ENCODE measurements at places on chromosomes 5 and 9.

DNA sequence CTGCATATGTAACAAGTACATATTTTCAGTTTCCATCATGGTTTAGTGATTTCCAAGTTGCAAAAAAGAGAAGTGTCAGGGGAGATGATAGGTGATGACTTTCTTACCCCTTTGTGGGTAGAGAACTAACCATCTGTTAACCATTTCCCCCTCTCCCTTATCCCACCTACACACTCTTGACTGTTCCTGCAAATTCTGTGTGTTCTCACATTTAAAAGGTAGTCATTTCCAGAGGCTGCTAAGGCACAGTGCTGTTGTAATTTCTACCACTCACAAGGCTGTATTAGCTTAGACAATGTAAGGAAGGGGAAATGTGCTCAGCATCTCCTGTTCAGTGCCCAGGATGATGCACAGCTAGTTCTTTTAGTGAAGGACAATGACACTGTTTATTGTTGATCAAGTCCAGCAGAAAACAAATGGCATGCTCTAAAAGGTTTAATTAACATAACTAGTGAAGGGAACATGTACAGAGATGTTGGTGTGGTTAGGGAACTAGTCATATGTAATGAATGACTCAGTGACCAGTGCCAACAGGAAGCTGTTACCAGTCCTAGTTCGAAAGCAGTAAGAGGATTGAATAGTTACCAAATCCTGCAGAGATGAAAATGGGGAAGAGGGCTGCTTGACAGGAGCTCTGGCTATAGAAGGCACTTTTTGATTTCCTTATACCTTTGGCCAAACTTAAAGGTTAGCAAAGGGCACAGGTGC is 165.1 kb downstream of the PLK2 start:
- DNase-seq = no peak

DNA sequence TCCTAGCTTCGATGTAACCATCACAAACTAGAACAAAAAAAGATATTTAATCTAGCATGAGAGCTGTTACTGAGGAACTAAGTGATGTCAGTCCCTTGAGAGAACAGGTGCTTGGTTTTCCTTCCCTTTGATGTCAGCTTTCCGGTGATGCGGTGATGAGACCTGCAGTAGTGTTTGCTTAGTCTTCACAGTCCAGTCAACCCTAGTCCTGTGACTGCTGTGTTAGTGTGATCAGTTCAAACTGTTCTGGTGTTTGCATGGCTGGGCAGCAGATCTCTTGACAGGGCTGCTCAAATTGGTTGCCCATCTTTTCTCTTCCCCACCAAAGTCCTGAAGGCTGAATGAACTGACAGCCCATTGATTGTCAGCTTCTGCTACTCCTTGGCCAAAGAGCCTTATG is 608.6 kb upstream of the DAB2 start:
- DNase-seq = no peak

GRCh38 chr9:119369680-119370366 is 588 bp upstream of the BRINP1 start:
- DNase-seq = no peak

DNA sequence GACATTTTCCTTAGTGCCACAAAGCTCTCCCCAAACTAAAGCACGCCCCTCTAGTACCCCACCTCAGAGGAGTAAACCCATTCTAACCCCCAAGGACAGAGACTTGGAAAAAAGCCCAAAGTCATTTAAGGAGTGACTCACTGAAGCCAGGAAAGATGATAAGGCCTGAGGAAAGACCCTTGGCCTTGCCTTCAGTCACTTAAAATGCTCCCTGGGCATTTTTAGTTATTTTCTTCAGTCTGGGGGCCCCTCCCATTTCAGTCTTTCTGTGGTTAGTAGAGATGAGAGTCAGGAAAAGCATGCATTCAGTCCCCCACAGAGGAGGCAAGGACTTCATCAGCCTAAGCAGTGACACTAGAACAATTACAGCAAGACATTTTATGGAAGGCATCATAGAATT is 13.7 kb upstream of the TLX3 start:
- no peak for DNase-seq

DNA sequence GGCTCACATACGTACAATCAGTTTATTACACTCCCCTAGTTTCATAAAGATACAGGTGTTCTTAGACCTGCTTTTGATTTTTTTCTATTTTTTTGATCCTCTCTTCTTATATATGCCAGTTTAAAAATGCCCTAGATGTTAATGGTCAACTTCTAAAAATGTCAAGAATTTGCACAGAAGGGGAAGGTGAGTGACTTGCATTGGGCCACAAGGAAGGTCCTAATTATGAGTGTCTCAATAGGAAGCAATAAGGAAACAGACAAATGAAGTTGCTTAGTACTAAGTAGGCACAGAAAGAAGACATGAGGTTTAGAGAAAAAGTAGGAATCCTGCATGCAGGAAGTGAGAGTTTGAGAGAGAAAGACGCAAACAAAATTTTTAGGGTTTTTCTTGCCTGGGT is 3.2 kb upstream of the CCDC171 start:
- DNase-seq = no peak

DNA sequence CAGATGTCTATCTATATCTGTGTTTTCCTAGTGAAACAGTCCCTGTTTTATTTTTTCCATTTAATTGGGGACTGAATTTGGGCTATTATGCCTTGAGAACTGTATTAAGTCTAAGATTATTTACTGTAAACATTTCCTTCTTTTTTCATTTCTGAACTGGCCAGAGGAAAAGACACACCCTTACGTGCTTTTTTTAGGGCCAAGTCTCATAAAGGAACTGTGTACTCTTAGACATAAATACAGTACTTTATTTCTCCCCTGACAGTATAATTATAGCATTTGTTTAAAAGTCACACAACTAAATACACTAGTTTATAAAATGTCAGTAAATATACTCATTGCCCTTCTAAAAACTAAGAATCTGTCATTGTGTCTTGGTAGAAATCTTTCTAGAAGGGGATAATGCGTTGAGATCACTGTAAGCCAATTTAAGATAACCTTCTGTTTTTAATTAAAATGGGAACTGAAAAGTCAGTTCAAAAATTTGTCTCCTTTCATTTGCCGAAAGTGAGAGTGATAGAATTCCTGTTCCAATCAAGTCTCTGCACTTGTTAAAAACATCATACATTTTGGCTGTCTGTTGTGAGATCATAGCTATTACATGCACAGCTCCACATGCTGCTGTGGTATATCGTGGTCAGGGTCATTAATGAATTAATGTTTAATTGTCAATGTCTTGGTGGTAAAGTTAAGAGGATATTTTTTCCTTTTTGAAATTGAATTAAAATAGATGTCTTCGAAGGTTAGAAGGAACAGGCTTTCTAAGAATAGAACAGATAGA is 132.1 kb downstream of the FOCAD start:
- DNase-seq = no peak

- DNase-seq = no peak
These were observed 6.1 kb downstream of the TLE1 start for GRCh38 chr9:81683238-81683637.

DNA sequence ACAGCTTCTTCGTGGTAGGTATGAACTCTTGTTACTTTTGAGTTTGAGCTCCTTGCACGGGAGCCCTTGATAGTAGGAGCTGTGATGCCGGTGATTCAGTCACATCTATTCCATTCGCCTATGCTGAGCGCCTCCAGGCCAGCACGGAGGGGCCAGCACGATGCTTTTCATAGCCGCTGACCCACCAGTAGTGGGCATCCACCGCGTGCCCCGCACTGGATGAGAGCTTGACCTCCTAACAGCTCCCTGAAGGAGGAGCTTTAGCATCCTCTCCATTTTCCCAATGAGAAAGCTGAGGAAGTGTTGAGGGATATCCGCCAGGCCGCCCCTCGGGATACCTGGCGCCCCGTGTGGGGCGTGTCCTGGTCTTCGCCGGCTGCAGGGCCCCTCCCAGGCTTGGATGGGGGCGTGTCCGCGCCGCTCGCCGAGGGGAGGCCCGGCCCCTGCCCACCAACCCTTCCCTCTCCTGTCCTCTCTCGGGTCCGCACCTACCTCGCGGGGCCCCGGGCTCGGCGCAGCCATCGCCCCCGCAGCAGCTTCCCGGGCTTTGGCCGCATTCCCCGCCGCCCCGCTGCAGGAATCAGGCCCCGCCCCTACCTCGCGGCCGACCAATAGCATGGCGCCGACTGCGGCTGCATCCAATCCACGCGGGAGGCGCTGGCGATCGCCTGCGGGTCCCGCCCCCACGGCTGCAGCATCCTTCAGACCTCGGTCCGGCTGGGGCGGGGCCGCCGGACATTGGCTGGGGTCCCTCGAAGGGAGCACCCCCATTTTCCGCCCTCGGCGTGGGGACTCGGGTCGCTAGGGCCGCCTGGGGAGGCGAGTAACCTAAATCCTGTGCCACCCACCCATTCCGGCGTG is at the start of gene PIP5KL1:
Gene PIP5KL1 (minus strand): TSS at position 547 of the 861 bp plus-strand sequence. CDS start 25 bp downstream, at position 522.
- peak; percentile 54 for DNase-seq

DNA sequence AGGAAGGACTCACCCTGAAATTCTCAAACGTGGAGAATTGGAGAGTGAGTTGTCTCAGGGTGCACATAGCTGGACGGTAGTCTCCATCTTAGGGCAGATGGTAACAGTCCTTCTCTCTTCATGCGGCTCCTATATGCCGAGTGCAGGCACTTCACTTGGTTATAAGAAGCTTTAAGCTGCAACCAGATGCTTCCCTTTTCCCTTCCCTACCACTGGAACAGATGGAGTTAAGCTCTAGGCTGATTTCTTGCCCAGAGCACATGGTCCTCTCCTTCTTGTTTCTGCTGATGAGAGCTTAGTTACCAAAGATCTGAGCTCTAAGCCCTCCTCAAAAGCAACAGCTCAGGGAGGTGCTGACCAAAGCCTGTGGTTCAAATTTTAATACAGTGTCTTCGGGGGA is 355.7 kb downstream of the ARHGEF28 start:
- DNase-seq = no peak

- DNase-seq = no peak
These were observed 79.7 kb downstream of the ARHGAP26 start for GRCh38 chr5:142849880-142850279.
